ENCODE measurements at places on chromosomes 6 and 20.

- DNase-seq, result no peak
Measured at GRCh38 chr20:42366626-42367025, 748.4 kb upstream of the CHD6 start.

- DNase-seq, result no peak
Measured at GRCh38 chr6:111416529-111416928, 66.5 kb downstream of the REV3L start.

- DNase-seq, result no peak
Measured at GRCh38 chr20:51097351-51098120, 74.6 kb upstream of the KCNG1 start.

DNA sequence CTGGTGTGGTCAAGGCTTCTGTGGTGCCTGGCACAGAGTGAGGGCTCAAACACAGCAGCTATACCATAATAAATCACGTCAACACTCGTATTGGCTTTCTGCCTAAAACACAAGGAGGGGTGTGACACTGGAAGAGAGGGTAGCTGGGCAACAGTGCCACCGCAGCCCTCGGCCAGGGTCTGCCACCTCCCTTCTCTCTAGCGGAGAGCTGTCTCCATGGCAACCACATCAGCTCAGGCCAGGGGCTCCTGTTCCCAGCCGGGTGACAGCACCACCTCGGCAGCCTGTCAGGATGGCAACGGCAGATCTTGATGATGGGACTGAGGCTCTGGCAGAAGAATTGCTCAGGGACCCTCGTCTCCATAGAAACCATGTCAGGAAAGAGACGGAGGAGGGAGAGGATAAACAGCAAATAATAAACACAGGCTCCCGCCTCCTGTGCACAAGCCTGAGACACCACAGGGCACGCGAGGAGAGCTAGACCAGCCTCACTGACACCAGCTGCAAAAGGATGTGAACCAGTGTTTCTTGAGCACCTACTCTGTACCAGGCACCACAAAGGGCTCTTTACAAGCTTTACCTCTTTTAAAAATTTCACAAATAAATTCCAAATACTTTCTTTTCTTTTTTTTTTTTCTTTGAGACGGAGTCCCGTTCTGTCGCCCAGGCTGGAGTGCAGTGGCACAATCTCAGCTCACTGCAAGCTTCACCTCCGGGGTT is 50.4 kb upstream of the TLDC2 start:
- DNase-seq, result no peak

DNA sequence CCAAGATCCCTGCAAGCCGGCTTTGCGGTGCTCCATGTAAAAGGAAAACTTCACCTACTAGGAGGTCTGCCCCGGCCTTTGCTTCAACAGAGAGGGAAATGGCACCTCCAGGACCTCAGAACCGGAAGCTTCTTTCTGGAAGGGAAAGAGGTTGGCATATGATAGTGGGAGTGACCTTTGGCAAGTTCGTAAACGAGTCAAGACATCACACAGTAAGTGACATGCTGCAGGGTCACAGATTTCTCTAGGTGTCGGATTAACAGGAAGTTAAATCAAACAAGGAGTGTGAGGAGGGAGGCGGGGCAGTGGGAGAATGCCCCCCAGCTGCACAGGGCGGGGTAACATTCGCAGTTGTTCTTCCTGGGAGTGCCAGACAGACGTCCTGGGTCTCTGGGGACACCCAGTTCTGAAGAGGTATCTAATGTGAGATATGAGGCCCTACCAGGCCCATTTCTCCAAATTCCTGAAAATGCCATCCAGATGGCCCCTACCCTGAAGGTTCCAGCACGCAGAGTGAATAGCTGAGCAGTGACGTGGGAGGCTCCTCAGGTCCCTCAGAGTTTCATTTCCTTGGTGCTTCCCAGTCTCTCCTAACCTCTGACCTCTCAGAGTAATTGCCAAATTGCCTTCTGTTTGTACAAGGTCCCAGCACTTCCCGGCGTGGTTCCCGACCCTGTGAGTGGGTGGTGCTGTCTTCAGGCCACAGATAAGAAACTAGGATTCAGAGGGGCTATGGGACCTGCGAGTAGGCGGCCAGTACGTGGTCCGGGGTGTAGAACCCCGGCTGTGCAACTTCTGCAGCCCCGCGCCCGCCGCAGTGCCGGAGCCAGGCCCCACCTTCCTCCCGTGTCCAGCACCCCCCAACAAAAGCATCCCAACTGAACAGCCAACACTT is 1.9 kb downstream of the RRBP1 start:
- DNase-seq, result no peak

DNA sequence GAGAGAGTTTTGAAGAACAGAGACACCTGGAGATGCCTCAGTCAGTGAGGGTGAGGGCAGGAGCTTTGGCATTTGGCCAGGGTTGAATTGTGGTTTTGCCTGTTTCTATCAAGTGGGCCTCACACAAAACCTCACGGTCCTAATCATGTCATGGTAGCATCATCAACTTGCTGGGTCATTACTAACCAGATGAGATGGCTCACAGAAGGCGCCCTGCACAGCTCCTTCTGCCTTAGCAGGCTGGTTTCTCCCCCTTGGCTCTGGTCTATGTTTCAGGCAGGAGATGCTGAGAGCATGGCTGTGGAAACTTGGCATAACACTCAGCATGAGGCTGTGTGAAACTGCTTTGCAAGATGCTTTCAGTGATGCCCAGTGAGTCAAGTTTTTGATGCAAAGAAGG is 99.3 kb downstream of the LRRC1 start:
- no peak for DNase-seq

GRCh38 chr6:149336609-149336928 is 19.1 kb downstream of the TAB2 start:
- DNase-seq, result no peak

- DNase-seq, result no peak
Measured at GRCh38 chr20:56762829-56763228, 133.7 kb downstream of the TFAP2C start.

- DNase-seq, result no peak
Measured at GRCh38 chr6:149862922-149863697, 1.0 kb downstream of the LRP11 start.

All from GM19239 (cell line).